ENCODE measurements at places on chromosomes 11 and 22. TPM values are rescaled to one million over a fixed set of nuclear protein-coding genes. Genes with fewer than 3 reads are reported as not detected.

DNA sequence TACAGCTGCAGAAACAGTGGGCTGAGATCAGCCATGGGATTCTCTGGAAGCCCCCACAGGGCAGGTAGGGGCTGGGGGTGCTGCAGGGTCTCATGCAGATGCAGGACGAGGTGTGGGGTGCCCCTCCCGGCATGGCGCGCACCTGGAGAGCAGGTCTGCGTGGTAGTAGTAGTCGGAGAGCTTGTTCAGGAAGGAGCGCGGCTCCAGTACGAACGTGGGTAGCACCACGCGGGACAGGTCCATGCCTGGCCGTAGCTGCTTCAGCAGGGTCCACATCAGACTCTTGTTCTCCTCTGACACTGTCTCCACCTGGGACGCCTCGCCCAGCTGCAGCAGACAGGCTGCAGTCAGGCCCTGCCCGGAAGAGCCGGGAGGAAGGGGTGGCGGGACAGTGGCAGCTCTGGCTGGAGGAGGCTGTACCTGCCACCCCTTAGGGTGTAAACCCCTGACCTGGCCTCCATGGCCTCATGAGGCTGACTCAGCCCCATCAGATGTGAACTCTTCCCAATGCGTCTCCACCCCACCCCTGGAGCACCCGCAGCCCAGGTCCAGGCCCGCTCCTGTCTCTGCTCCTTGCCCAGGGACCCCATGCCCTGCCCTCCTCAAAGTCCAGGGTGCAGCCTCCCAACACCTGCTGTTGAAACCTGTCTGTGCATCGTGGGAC, 47.0 kb upstream of the CARS1 start:
- no peak overlapping the region for H3K27ac ChIP-seq
- no peak overlapping the region for H3K4me3 ChIP-seq
- H3K4me1 ChIP-seq: peaks cover 6% of the 10 kb centered on the region
- no peaks in the 10 kb centered on the region for H3K27me3 ChIP-seq
- no peak for DNase-seq
- no peaks in the 10 kb centered on the region for H3K36me3 ChIP-seq

DNA sequence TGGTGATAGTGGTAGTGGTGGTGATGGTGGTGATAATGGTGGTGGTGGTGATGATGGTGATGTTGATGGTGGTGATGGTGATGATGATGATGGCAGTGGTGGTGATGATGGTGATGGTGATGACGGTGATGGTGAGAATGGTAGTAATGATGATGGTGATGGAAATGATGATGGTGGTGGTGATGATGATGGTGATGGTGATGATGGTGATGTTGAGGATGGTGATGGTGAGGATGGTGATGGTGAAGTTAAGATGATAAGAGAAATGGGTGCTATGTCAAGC, 11.8 kb downstream of the MRGPRG start:
- peaks cover 16% of the 10 kb centered on the region for H3K27me3 ChIP-seq
- H3K4me1 ChIP-seq: peaks cover 3% of the 10 kb centered on the region
- no peak overlapping the region for H3K4me3 ChIP-seq
- H3K27ac ChIP-seq: no peak overlapping the region

DNA sequence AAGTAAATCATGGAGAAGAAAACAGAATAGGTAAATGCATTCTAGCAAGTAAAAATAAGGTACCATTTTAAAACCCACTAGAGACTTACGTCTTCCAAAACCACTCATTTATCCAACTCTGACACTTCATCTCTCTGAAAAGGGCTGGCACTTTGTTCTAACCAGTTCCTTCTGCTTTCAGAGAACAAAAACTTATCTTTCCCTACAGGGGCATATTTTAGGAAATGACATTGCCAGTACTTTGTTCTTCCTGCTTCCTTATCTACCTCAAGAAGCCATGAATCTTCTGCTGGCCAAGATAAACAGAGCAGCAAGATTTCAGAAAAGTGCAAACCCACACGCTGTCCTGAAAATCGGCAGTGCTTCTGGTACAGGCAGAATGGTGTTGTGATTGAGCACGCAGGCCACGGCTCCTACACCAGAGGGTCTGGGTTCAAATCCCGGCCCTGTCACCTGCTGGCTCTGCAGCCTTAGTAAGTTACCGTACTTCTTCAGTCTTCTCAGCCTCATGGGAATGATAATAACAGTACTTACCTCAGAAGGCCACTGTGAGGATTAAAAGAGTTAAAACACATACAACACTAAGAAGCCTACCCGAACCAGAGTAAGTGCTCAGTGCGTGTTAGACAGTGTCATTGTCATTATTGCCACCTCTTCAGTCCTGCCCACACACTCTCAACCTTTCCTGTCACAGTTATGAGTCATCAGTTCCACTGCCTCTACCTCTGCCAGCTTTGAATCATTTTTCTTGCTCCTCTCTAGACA, 11.0 kb downstream of the MPZL3 start:
- H3K27me3 ChIP-seq: no peaks in the 10 kb centered on the region
- H3K27ac ChIP-seq: peak overlapping the region; percentile 88
- peaks cover 61% of the 10 kb centered on the region for H3K36me3 ChIP-seq
- H3K4me1 ChIP-seq: peaks cover 92% of the 10 kb centered on the region

DNA sequence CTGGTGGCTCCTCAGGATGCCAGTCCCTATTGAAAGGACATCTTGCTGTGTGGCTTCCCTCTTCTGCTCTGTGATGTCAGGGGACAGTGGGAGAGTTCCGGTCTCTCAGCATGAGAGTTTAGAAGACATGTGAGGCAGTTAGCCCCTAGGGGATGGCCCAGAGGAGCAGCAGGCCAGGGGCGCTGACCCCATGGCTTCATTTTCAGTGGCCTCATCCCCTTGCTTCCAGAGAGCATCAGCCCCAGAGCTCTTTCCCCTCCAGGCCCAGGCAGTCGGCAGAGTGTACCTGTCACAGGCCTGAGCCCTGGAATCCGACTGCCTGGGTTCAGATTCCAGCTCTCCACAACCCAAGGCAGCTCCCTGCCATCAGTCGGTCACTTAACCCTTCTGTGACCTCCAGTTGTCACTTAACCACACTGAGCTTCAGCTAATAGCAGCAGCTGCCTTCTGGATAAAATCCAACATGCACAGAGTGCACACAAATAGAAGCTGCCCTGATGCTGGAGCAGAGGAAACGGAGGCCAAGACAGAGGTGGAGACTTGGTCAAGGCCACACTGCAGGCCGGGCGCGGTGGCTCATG, 14.1 kb upstream of the LRRC10B start:
- DNase-seq: no peak
- H3K27ac ChIP-seq: no peak overlapping the region
- H3K4me1 ChIP-seq: no peaks in the 10 kb centered on the region
- no peaks in the 10 kb centered on the region for H3K36me3 ChIP-seq

- no peak for DNase-seq
- no peak overlapping the region for H3K27ac ChIP-seq
- no peaks in the 10 kb centered on the region for H3K27me3 ChIP-seq
- H3K4me1 ChIP-seq: peaks cover 50% of the 10 kb centered on the region
Observed at GRCh38 chr11:14542324-14542723, 22.1 kb upstream of the PSMA1 start.

GRCh38 chr22:35961480-35962295, 66.9 kb downstream of the RBFOX2 start:
- H3K4me1 ChIP-seq: no peaks in the 10 kb centered on the region
- H3K27ac ChIP-seq: no peak overlapping the region
- H3K4me3 ChIP-seq: no peak overlapping the region
- H3K27me3 ChIP-seq: peaks cover 12% of the 10 kb centered on the region
- H3K36me3 ChIP-seq: no peaks in the 10 kb centered on the region
- DNase-seq: no peak

CASTOR1 gene
- total RNA-seq: 25.4 TPM

PARVB gene
- 39.4 TPM for total RNA-seq

APOL5 gene
- total RNA-seq: not detected

Measured in activated CD8-positive, alpha-beta T cell treated with anti-CD3 and anti-CD28 coated beads, Interleukin-2, amount 10 ng/mL, durations not matched to agents 7 days and 5 days (primary cell).